ENCODE measurements at places on chromosomes 3 and 15.

GRCh38 chr15:60964527-60964926 lies 264.6 kb downstream of the RORA start:
- no peak for DNase-seq

DNA sequence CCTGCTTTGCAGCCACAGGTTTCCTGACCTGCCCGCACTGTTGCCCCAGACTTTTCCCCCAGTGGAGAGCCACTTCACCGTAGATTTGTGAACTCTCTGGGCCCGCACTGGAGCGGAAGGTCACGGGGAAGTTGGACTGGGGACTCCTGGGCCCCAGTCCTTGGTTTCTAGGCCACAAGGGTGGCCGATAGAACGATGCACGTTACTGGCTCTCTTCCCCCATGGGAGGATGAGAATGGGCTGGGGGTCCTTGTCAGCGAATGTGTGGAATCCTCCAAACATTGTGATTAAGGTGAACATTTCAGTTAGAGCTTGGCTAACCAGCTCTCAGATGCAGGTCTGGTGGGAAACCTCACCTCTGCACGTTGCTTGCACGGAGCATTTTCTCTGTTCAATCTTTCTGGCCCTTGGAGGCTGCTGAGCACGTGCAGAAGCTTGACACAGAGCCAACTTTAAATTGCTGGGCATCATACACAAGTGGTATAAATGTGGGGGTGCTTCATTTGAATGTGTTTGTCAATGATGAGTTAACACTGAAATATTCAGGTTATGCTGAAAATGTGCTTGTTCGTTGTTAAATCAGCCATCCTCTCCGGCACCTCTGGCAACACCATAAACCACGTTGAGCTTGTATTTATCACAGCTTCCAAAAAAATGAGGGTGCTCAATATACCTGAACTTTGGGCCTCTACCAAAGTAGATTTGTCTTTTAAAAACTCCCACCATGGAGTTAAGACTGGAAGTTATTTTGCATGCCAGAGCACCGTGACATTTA lies 976 bp downstream of the DIS3L start:
- peak; percentile 39 for DNase-seq

DNA sequence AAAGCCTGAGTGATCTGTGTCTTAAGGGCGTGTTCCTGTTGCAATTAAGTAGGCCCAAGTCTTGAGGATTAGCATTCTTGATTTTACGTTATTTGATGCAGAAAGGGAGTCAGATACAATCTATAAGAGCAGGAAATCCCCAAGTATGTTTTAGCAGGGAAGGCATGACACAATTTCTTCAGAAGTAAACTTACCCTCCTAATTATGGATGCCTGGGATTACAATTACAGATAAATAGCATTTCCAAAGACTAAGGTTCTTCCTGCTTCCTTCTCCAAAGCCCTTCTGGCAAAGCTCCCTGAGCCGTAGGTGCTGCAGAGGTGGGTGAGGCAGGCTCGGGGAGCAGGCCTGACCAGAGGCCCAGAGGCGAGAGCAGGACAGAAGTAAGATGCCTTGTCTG lies 34.9 kb upstream of the ST6GAL1 start:
- DNase-seq = no peak

DNA sequence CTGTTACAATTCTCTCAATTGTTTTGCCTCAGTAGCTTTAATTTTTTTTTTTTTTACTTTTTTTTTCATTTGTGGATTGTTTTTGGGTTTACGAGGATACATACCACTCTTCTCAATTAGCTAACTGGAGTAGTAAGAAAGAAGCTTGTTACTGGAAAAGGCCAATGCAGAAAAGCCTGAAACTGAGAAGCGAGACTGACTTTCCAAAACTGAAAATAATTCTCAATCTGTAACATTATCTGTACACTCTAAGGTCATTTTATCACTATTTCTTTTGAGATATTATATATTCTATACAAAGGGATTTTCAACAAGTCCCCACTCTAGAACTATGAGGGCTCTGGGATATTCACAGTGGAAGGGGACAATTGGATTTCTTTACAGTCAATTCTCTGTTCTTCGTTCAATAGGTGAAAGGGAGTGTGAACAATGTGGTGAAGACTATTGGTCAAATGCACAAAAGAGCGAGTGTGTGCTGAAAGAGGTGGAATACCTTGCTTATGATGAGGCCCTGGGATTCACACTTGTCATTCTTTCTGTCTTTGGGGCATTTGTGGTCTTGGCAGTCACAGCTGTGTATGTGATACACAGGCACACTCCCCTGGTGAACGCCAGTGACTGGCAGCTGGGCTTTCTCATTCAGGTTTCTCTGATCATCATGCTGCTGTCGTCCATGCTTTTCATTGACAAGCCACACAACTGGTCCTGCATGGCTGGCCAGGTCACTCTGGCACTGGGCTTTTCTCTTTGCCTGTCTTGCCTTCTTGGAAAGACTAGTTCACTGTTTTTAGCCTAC lies 83.9 kb upstream of the KCNAB1 start:
- DNase-seq = no peak

GRCh38 chr15:101027920-101028319 lies 108.8 kb downstream of the LRRK1 start:
- DNase-seq = no peak

DNA sequence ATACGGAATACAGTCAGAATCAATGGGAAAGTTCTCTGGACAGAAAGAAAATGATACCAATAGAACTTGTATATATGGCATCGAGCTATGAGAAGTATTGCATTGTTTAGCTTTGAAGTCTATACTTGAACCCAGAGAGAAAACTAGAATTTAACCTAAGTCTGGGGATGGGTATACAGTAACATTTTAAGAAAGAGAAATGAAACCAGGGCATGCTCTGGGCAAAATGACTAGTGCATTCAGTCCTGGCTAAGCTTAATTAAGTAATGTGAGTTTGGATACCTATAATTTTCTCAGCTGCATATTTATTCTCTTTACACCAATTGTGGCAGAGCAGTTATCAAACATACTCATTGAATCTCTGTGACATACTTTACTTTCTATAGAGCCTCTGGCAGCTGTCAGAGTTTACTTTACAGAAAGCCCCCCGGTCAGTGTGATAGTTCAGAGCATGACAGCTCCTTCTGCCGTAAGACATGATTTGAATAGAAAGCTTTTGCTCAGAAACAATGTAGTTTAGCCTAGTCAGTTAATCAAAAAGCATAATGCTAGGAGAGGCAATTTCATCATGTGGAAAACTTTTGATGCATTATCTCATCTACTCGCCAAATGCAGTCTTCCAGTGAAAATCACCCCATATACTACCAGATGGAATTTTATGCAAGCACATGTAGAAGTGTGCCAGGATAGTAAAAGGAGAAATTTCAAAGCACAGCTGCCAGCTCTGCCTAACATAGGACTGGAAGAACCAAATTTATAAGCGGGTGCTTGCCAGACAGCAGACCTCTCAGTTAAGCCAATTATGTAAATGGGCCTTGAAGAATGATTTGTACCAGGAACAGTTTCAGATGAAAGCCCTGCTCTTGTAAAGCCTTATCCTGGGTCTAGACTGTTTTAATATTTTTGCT lies 40.7 kb downstream of the OXSM start:
- DNase-seq = no peak

DNA sequence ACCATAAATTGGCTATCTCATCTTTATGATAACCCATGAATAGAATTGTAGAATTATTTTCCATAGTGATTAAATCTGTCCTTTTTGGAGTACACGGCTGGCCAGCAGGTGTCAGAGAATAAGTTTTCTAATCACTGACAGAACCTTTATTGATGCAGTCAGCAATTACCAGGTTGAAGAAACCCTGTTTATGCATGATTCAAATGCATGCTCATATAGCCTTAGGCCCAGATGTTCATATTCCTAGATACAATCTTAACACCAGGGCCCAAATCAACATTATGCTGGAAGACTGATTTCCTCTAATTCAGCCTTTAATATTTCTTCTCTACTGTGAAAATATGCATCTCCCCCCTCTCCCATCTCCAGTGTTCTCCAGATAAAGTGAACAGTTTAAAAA lies 243.5 kb upstream of the DCBLD2 start:
- no peak for DNase-seq

DNA sequence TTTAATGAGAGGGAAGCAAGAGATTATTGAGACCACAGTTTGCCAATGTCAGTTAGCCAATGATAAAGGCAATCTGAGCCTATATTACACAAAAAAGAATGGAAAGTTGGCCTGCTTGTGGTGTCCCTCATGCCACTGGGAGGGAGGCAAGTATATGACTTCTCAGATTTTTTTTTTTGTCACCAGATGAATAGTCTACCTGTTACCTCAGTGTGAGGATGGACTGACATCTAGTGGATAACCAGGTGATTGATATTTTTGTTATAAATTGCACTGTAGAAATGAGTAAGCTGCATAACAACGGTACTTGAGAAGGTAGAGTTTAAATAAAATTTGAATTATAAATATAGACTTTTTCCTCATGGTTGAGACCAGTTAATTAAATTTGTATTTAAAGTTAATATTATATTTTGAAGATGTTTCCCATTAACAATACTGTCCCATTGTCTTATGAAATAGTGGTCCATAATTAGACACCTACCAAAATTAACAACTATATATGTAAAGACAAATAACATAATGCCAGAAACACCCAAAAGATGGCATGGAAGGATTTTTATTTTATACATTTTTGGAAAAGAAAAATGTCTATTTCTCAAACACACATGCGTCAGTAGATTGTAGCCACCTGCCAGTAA lies 237.8 kb upstream of the GADL1 start:
- no peak for DNase-seq

DNA sequence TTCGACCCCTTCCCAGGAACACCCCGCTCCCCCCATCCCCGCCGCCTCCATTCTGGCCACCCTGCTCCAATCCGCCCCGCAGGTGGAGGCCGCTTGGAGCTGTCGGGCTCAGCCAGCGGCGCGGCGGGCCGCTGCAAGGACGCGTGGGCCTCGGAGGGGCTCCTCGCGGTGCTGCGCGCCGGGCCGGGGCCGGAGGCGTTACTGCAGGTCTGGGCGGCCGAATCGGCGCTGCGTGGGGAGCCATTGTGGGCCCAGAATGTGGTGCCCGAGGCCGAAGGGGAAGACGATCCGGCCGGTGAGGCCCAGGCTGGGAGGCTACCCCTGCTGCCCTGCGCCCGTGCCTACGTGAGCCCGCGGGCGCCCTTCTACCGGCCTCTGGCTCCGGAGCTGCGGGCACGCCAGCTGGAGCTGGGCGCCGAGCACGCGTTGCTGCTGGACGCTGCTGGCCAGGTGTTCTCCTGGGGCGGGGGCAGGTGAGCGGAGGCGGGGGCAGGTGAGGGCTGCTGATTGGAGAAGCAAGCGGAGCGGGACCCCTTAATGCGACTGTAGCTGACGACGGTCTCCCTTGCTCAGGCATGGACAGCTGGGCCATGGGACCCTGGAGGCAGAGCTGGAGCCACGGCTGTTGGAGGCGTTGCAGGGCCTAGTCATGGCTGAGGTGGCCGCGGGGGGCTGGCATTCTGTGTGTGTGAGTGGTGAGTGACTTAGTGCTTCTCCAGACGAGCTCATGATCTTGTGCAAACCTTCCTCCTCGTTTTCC lies 2.5 kb downstream of the RCCD1 start:
- DNase-seq = no peak

GRCh38 chr3:196314597-196314996 lies 3.4 kb downstream of the DYNLT2B start:
- no peak for DNase-seq

DNA sequence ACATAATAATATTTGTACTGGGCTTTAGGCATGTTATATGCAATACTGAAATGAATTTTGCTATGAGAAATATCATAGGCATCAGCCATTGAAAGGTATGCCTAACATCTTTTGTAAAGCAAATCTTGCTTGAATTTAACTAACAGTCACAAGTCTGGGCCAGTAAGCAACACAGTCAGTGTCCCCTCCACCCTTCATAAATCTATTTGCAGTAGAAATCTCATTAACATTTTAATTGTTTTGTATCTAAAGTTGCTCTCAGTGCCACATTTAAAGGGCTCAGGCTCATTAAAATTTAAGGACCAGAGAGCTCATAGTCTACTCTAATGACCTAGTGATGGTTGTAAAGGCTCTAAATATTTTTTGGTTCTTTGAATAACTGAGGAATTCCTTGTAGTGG lies 167.2 kb upstream of the GOLIM4 start:
- DNase-seq = no peak

DNA sequence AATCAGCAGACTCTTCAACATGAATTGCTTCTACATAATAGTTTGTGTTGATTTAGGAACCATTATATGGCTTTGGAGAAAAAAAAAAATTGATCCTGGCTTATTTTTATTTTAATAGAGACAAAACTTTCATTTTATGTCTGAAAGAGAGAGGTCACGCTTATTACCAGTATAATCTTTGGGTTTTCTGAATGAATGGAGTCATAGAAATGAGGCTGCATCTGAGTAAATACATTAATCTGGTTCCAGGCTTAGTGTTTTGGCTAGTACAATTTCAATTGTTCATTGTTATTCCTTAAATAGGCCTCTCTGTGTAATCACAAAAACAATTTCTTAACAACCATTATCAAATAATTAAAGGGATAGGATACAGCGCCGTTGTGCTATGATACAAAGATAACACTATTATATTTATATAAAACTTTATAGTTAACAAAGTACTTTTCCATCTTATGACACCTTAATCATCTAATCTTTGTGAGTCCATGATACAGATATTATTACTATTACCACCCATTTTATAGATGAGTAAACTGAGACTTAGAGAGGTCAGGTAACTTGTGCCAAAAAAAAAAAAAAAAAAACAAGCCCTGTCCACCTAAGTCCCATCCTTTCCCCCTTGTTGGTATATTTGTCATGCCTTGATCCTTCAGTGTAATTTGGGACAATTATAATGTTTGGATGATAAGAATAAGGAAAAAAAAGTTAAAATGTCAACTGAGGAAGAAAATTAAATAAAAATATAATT lies 41.8 kb upstream of the GOLM2 start:
- DNase-seq = no peak

- DNase-seq = no peak
Measured at GRCh38 chr3:44712455-44713075, at the start of gene ZNF502. TSS of gene ZNF502 (plus strand) at chr3:44712660. CDS start at chr3:44720262, 7,602 bp downstream.

DNA sequence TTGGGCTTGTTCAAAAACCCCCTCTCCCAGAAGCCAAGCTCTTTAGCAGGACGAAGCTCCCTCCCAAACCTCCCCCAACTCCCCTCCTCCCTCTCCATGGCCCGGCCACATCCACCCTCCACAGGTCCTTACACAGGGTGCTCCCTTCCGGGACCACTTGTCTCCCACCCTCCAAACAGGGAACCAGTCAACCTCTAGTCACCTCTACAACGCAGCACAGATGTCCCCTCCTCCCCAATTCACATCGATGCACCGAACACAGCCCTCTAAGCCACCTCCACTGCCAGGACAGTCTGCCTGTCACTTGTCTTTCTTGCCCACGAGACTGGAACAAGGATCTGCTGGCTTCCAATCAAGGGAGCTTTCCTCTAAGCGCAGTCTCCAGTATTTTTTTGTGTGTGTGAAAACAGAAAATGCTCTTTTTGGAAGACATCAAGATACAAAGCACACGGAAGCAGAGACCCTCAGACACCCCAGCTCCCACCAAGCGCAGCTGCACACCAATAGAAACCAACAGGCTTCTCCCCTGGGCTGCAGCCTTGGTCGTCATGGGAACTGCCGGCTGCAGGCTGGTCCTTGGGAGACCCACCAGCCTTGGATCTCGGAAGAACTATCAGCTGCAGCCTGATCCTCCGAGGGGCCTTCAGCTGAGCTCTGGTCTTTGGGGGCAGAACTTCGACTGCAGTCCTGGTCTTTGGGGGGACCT lies 26.5 kb downstream of the IQSEC1 start:
- DNase-seq = no peak
